Tracheal epithelial cell (primary cell): ENCODE measurements at places on chromosomes 4 and X. TPM values are rescaled to one million over a fixed set of nuclear protein-coding genes. Genes with fewer than 3 reads are reported as not detected.

The ART3 gene
- total RNA-seq, result not detected in 2 replicates

The AFP gene
- not detected in 2 replicates for total RNA-seq

The GAGE2A gene
- not detected in 2 replicates for total RNA-seq

The MYOZ2 gene
- not detected in 2 replicates for total RNA-seq

The PABPC1L2A gene
- total RNA-seq, result not detected in 2 replicates

The FAM47A gene
- not detected in 2 replicates for total RNA-seq
